Right lung (tissue), 10 donors: ENCODE measurements at places on chromosomes 13 and 19. TPM values are rescaled to one million over a fixed set of nuclear protein-coding genes. Genes with fewer than 3 reads are reported as not detected.

Gene MATK
- 2.7 TPM for polyA plus RNA-seq

Gene PDE4C
- polyA plus RNA-seq: 2.1 TPM

Gene BCAM
- 95.9 TPM for polyA plus RNA-seq

Gene ETV2
- 1.6 TPM for polyA plus RNA-seq

GRCh38 chr19:53552001-53552721 lies 14.2 kb downstream of the ZNF331 start:
- DNase-seq: no peak

DNA sequence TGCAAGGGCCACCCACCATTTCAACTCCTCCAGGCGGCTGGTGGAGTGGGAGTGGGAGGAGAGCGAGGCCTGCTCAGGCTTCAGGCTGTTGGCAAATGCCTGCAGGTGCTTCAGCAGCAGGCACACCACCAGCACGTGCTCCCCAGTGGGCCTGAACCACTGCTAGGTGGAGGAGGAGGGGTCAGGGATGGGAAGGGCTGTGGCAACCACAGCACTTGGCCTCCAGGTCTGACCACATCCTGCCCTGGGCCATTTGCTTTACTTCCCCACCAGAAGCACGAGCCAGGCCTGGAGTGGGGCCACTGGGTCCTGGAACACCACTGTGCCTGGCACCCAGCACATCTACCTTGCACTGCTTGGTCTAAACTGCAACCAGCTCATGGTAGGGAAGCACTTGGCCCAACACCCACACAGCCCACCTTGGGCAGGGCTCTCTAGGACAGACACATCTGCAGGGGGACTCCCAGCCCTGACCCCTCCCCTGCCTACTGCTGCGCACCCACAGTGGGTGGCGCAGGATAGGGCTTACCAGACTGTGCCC lies 26.2 kb downstream of the TUBA3C start:
- DNase-seq: no peak

GRCh38 chr13:52751196-52751595 lies 11.6 kb upstream of the CNMD start:
- no peak for DNase-seq

DNA sequence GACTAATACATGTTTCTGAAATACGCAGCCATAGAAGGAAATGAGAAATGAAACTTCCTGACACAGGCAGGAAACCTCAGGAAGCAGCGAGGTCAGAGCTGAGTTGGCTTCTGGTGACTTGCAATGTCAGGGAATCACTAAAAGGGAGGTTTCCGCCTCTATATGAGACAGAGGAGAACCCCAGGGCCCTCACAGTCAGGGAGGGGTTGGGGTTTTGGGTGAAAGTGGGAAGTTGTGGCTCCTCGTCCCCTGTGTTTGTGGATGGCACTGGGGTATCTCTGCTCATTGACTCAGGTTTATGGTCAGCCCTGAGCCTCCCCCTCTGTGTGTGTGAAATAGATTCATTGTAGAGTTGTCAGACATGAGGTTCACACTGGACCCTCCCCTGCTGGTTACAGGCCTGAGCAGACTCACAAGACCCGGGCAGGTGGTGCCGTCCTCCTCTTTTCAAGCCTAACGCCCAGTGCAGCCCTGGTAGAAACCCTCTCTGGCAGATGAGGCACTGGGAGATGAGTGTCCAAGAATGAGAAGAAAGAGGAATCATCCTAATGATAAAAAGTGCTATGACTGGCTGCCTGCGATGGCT lies 5.5 kb upstream of the LILRA6 start:
- DNase-seq: no peak

GRCh38 chr13:77065461-77066147 lies 38.6 kb upstream of the FBXL3 start:
- DNase-seq: no peak
